GM23338 (cell line): ENCODE measurements at places on chromosomes 3 and 15. TPM values are rescaled to one million over a fixed set of nuclear protein-coding genes. Genes with fewer than 3 reads are reported as not detected.

DNA sequence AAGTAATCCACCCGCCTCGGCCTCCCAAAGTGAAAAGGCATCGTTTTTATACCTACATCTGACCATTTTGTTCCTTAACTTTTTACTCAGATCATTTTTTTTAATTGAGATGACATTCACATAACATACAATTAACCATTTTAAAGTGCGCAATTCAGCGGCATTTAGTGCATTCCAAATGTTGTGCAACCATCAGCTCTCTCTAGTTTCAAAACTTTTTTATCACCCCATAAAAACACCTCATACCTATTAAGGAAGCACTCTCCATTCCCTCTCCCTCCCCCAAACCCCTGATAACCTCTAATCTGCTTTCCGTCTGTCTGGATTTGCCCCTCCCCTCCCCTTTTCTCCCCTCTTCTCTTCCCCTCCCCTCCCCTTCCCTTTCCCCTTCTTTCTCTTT, 310.1 kb downstream of the UACA start:
- peaks cover 14% of the 10 kb centered on the region for H3K4me1 ChIP-seq
- H3K36me3 ChIP-seq: no peaks in the 10 kb centered on the region
- H3K4me3 ChIP-seq: no peak overlapping the region
- H3K27me3 ChIP-seq: no peaks in the 10 kb centered on the region

DNA sequence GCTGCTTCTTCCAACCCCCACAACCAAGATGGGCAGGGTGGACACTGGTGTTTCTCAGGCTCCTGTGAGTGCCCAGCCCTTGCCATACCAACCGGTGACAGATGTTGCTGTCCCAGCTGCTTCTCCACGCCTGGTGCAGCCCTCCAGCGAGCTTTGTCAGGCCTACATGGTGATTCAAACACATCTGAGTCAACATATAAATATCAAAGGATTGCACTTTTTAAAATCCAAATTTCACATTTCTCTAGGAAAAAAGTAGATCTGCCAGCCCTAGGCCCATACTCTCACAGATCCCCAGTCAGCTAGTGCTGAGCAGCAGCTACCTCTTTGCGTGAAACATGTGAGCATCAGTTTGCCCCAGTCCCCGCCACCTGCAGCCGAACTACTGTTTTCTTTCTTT, 52.7 kb downstream of the RPN1 start:
- H3K27ac ChIP-seq: no peak overlapping the region
- H3K27me3 ChIP-seq: no peaks in the 10 kb centered on the region
- H3K4me3 ChIP-seq: no peak overlapping the region
- H3K4me1 ChIP-seq: peaks cover 6% of the 10 kb centered on the region
- no peak for DNase-seq

GRCh38 chr3:189953551-189953950, 167.1 kb downstream of the P3H2 start:
- no peak overlapping the region for H3K4me3 ChIP-seq
- H3K27ac ChIP-seq: no peak overlapping the region
- no peaks in the 10 kb centered on the region for H3K36me3 ChIP-seq
- no peaks in the 10 kb centered on the region for H3K4me1 ChIP-seq

LRRC31 gene
- not detected in 2 replicates for total RNA-seq

LTF gene
- total RNA-seq: 1.3 and 3.5 TPM in 2 replicates
